ENCODE measurements at places on chromosomes 11 and 22.

DNA sequence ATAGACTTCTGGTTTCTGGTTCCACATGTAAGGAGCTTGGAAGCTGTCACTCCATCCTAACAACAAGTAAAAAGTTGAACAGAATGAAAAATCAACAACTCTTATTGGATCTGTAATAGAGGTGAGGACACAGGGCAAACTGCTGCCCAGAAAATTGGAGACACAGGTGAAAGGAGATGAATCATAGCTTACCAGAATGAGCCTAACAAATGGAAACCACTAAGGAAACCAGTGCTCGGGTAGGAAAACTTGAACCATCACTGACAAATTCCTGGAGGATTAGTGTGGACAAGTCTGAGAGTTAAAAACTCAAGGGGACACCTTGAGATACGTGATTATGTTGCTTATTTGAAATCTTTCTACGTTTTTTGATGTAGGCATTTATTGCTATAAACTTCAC lies 52.1 kb downstream of the GDPD4 start:
- no peak for DNase-seq

DNA sequence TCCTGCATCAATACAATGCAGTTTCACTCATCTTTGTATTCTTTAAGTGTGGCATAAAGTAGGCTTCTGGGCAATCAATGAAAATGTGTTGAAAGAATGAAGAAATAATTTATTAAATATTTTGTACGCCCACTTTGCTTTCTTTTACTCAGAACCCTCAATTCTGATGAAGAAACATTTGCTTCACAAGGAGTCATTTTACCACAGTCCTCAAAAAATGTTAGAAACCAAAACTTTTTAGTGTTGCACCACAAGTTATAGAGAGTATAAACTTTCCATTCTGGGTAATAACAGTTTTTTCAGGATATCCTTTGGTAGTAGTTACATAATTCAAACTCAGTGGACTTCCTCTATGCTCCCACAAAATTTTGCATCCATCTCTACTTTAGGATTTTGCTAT lies 360.5 kb downstream of the DLG2 start:
- no peak for DNase-seq

- no peak for DNase-seq
These were observed 2.5 kb downstream of the RAC2 start for GRCh38 chr22:37241351-37242142.

- DNase-seq = no peak
These were observed 49.1 kb downstream of the COMMD9 start for GRCh38 chr11:36240173-36240572.

- no peak for DNase-seq
These were observed 16.7 kb downstream of the SLCO2B1 start for GRCh38 chr11:75167617-75168016.

- no peak for DNase-seq
These were observed 43.5 kb downstream of the CBL start for GRCh38 chr11:119249671-119250010.

DNA sequence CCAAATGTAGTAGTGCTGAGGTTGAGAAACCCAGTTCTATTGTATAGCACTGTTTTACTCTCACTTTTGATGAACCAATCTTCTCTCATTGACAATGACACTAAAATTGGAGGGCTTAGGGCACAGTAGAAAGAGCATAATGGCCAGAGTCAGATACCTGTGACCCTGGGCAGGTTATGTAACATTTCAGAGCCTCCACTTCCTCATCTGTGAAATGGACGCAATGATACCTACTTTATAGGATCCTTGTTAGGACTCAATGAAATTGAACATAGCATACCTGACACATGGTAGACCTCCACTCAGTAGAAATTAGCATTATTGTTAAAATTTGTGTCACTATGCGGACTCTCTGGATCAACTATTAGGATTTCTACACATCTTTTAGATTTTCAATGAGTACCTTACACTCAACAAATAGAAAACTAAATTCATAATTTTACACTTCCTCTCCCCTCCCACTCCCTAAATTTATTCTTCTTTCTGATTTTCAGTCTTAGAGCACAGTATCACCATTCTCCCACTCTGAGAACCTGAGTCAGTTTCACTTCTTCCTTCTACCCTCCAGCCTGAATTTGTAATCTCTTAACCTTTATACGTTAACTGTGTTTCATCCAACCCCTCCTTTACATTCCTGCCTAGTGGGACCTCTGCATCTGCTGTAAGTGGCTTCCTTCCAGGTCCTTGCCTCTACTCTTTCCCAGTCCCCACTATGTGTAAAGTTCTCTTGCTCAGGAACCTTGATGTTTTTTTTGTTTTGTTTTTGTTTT lies 78.3 kb downstream of the MICAL2 start:
- DNase-seq = no peak

DNA sequence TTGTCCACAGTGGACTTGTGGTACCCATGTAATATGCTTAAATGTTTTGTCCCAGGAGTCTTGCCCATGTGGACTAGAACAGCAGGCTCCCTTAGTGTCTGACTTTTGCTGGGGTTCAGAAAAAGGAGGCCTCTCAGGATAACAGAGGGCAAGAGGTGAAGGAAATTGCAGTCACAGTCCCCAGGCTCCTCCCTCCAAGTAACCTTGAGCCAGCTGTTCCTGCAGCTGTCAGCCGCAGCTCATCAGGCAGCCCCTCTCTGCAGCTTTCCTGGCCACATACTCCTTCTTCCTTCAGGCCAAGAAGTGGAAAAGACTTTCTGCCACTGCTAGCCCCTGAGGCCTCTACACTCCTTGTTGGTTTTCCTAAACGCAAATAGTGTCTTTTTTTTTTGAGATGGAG lies 6.3 kb upstream of the MYO18B start:
- DNase-seq = no peak

- no peak for DNase-seq
These were observed 19.1 kb downstream of the LRP5 start for GRCh38 chr11:68331338-68331947.

DNA sequence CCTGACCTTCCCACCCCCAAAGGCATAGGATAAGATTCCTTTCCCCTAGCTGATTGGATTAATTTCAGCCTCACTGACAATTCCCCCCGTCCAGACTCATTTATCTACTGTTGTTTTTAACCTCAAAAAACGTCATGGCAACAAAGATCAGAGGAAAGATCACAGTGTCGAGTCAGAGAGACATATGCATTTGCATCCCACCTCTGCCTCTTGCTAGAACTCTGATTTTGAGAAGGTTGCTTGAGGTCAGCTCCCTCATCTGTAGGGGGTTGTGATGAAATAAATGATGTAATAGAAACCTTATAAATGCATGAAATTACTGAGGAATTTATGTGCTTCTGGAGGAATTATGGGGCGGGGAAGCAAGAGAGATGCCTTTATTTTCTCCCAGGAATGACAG lies 53.3 kb upstream of the SYN3 start:
- DNase-seq = no peak

DNA sequence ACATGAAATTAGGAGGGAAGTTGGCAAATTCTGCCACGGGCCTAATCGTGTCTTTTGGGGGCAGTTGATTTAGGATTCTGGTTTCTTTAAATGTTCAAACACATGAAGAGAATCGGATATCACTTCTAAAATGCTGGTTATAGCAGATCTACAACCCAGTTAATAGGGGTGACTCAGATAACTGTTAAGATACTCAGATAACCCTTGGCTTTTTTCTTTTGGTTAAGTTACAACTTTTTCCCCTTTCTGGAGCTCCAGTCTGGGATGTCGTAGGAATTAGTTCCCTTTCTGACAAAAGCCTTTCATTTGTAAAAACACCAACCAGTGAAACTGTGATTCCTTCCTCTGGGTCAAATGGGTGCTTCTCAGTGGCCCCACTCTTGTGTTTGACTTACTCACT lies 976 bp downstream of the DEPDC7 start:
- DNase-seq = no peak

- no peak for DNase-seq
These were observed 33.6 kb upstream of the MPPED2 start for GRCh38 chr11:30619767-30620166.

GRCh38 chr11:130672911-130673310 lies 224.5 kb downstream of the ADAMTS15 start:
- DNase-seq = no peak

- no peak for DNase-seq
These were observed 142.4 kb downstream of the MPPED1 start for GRCh38 chr22:43554259-43554636.

- DNase-seq = no peak
These were observed 17.3 kb downstream of the TRAF6 start for GRCh38 chr11:36492724-36493304.

GRCh38 chr11:72584293-72584938 lies 89.8 kb downstream of the PDE2A start:
- DNase-seq = peak; percentile 36

GRCh38 chr11:130886704-130887103 lies 29.6 kb downstream of the SNX19 start:
- no peak for DNase-seq

DNA sequence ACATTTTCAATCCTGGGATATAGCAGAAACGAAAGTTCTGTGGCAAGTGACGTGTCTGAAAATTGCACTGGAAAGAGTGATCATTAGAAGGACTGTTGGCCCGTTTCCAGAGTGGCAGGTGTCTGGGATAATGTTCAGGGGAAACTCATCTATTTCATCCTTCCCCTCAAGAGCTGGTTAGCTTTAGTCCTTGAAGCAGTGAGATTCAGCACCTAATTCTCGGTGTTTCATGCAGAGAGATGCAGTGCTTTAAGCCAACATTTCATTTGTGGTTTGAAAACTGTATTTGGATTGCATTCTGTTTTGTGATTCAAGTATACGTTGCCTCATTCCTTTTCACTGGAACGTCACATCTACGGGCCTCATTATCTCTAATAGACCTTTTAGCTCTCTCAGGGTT lies 205.0 kb upstream of the RAG2 start:
- no peak for DNase-seq

DNA sequence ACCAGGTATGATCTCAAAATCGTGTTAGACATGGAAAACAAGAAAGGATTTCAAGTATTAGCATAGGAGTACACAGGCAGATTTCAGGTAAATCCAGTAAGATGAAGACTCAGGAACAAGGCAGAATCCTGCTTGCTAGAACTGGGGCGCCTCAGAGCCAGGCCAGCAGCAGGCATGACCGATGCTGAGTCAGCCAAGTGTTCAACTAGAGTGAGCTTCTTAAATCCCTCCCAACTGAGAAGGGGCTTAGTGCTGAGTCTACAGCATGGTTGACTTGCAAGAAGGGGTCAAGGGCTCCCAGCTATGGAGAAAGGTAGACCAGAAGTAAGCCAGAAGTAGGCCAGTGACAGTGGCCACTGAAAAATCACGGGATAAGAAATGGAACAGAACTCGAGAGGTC lies 12.4 kb downstream of the GRAP2 start:
- no peak for DNase-seq

DNA sequence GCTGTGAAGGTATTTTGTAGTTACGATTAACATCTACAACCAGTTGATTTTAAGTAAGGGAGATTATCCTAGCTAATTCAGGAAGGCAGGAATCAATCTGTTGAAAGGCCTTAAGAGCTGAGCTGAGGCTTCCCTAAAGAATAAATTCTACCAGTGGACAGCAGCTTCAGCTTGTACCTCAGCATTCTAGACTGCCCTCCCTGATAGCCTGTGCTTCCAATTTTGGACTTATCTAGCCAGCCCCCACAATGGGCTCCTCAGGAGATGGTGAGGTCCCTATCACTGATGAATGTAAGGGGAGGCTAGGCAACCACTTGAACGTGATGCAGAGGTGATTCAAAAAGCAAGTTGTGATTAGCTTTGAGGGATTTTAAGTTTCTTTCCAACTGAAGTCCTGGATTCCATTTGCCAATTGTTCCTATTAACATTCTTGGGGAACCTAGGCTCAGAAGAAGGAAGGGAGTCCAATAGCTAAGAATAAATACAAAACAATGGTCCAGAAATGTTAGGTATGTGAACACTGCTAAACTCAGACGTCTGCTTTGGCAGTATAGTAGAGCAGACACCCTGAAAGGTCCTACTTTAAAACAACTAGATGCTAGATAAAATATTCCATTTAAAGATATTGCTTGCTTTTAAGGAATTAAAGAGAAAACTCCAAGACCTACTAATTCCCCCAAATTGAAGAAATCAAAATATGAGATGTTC lies 404.3 kb upstream of the TENM4 start:
- DNase-seq = no peak

DNA sequence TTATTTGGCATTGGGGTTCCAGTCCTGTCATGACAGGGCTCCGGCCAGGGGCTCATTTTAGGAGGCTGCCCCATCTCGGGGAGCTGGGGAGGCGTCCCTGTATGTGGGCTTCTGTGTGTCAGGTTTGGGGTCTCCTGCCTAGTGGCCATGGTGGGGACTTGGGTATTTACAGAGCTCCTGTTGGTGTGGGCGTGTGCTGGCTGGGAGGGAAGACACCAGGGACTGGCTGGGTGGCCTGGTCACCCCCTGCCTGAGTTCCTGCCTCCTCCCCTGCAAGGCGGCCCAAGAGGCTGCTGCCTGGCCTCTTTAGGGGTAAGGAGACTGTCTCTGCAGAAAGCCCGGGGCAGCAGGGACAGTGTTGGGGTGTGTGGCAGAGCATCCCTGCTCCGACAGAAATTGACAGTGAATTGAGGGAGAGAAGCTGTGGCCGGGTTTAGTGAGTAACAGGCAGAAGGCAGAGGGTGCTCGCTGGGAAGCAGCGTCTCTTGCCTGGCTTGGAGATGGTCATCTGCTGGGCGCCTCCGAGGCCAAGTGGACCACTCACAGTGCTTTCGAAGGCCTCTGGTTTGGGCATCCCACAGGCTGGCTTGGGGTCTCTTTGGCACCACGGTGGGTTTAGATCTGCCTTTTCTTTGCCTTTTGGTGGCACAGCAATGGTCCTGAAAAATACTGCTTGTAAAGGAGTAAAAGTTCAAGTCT lies 40.3 kb upstream of the GRAMD4 start:
- DNase-seq = no peak

GRCh38 chr11:11752679-11753078 lies 89.1 kb upstream of the USP47 start:
- DNase-seq = no peak

DNA sequence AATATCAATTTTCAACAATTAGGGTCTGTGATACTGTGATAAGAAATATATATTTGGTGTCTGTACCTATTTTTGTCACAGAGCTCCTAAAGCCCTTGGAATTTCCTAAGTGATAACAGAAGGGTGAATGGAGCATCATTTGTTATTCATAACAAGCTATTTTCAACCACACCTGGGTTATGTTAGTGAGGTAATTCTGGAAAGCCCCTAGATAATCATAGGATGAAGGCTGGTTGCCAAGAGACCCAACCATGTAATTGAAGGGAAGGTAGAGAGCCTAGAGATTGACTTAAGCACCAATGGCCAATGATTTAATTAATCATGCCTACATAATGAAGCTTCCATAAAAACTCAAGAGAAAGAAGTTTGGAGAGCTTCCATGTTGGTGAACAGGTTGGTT lies 109.4 kb downstream of the KIF18A start:
- DNase-seq = no peak

DNA sequence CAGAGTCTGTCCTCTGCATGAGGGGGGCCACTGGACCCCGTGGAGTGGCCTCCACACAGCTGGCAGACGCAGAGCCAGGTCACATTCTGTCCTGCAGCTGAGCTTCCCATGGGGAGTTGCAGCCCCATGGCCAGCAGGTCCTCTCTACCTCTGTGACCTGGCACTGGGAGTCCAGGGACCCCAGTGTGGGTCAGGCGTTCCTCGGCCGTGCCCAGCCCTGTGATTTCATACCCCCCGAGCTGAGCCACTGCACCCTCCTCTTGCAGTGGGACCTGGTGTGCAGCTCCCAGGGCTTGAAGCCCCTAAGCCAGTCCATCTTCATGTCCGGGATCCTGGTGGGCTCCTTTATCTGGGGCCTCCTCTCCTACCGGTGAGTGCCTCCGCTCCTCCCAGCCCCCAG lies 32.2 kb upstream of the SLC22A12 start:
- no peak for DNase-seq
